CD4-positive, alpha-beta T cell treated with Interleukin-6 at 100 ng/mL for 8 hours (primary cell): ENCODE measurements at places on chromosomes 3 and 15.

- no peak for DNase-seq
These were observed 22.3 kb downstream of the HACD2 start for GRCh38 chr3:123562547-123562946.

DNA sequence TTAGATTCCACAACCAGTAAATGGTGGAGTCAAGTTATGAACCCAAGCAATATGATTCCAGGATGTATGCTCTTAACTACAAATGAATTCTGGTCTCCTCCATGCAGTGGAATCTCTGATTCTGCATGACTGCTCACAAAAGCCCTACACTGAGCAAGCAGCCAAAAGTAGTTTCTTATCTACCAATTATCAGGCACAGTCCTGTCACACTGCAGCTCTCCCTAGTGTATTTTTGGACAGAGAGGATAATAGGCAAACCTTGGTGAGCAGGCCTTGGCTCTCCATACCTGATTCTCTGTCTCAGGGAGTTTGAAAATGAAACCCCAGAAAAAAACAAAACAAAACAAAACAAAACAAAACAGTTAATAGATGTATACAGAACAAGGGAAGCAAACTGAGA, 3.5 kb upstream of the SSR3 start:
- no peak for DNase-seq

GRCh38 chr3:128195802-128196201, 42.5 kb downstream of the EEFSEC start:
- no peak for DNase-seq

- DNase-seq = no peak
These were observed 170.2 kb upstream of the ICE2 start for GRCh38 chr15:60648928-60649679.

- DNase-seq = no peak
These were observed 112.0 kb downstream of the AKAP13 start for GRCh38 chr15:85492406-85492805.

- DNase-seq = no peak
These were observed 10.5 kb upstream of the CRABP1 start for GRCh38 chr15:78329625-78330024.

GRCh38 chr3:179608931-179609720, 4.5 kb downstream of the NDUFB5 start:
- no peak for DNase-seq

- DNase-seq = no peak
These were observed 51.5 kb downstream of the MGLL start for GRCh38 chr3:127770671-127771355.

GRCh38 chr15:36265422-36265821, 314.0 kb upstream of the CDIN1 start:
- no peak for DNase-seq

DNA sequence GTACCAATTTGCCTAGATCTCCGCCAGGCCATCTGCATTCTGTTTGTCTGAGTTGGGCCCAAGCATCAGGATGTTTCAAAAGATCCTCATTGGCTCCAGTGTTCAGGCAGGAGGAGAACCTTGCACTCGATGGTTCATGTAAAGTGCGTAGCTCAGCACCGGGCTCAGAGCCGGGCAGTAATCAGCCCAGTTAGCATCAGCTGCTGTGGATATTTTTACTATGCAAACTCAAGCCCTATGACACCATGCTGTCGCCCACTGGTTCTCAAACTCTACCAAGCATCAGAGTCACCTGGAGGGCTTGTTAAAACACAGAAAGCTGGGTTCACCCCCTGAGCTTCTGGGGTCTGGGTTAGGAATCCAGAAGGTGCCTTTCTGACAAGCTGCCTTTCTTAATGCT, 310.8 kb downstream of the SHQ1 start:
- no peak for DNase-seq

DNA sequence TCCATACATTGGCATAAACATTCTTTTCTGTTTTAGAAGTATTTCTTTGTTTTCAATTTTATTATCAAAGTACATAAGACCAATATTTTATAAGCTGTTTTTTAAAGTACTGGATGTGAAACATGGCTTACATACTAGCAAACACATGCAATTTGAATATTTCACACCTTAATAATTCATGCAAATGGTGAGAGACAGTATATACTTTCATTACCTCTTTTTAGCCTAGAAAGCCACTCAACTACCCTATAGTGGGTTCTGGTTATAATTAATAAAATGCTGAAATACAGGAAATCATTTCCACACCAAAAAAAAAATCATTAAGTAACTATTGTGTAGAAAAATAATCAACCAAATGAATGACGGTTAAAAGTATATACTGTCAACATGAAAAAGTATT, 38.5 kb upstream of the MELTF start:
- no peak for DNase-seq

DNA sequence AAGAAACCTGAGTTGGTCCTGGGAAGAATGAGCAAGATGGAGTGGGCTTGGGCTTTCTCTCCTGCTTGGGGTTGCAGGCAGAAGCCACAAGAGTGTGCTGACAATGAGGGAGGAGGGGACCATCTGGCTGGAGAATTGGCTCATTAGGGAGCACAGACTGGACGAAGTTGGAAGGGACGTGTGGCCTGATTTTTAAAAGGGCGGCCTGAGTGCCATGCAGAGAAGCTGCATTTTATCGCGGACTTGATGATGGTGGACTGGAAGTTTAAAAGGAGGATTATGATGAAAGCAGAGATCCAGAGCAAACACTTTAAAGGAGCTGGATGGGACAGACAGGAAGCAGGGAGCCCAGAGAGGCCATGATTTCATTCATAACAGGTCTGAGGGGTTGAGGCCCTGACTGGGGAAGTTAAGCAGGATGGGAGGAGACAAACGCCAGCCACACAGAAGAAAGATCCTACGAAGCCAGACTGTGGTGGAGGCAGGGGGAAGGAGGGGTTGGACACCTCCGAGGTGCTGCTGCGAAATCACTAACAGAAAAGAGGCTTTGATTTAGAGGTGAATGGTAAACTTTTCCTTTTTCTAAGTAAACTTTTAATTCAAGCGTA, 23.6 kb downstream of the TLNRD1 start:
- DNase-seq = no peak

DNA sequence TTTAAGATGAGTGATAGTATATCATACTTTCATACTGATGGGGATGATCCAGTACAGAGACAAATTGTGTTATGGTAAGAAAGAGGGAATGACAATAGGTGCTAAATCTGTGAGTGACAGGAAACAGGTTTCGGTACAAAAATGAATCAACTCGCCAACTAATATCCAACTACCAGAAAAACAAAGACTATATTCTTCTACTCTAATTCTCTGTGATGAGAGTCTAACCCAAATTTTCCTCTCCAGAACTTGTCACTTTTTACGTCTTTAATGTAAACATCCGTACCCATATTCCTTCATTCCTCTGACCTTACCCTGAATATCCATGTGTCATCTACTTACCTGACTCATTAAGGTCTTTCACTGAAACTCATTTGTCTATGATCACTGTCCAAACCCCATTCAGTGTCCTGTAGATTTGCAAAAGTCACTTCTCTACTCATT, 39.6 kb downstream of the SCAPER start:
- DNase-seq = no peak

GRCh38 chr3:23239211-23240068, 36.3 kb downstream of the UBE2E2 start:
- no peak for DNase-seq

DNA sequence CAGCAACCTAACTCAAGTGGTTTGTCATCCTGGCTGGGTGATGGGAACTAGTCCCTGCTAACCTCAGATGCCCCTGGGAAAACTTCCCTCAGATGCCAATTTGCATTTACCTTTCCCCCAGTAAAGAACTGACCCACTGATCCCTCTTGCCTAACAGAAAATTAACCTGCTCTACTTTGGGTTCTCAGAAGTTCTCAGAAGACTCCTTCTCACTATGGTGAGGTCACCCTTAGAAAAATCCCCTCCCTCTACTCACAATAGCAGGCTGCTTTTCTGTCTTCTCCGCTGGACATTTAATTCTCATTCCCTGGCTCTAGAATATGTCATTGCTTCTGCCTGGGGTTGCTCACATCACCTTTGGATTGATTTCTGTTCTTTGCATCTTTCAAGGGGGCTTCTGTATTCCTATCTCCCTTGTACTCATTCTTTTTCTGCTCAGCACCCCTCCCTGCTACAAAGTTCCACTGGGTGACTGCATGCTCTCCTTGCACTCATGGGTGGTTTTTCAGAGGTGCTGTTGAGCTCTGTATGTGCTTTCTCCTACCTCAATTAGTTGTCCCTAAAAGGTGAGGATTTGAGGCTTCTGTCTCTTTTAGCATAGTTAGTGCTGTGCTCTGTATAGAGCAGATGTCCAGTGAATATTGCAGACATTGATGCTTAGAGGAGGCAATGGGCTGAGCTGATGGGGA, 869 bp downstream of the PLA1A start:
- DNase-seq = no peak

DNA sequence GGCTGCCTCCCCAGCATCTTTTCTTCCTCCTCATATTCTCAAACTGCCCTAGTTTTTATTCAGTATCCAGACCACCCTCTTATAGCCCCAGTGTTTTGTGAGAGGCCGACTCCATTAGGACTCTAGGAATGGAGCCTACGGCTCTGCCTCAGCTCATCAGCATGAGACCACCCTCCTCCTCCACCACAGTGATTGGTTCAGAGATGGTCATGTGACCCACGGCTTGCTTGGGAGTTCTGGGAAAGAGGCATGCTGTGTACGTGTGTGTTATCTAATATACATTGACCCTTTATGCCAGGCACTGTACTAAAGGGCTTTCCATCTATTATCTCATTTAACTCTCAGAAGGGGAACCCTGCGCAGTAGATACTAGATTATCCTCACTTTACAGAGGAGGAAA, 17.8 kb upstream of the CMTM7 start:
- no peak for DNase-seq

- DNase-seq = no peak
These were observed 28.5 kb downstream of the PLSCR4 start for GRCh38 chr3:146222204-146223046.

DNA sequence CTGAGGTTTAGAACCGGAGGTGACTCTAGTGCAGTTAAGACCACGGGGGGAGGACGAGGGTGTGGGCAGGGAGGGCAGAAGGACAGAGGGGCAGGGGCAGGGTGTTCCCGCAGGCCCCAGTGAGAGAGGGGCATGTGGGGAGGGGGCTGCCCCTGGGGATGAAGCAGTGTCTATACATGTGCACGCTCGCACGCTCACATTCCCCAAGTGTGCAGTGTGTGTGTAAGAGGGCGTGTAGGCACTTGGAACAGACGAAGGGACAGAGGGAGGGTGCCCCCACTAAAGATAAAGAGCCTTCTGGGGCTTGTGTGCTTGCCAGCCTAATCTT, 69.5 kb upstream of the MEF2A start:
- DNase-seq = no peak

DNA sequence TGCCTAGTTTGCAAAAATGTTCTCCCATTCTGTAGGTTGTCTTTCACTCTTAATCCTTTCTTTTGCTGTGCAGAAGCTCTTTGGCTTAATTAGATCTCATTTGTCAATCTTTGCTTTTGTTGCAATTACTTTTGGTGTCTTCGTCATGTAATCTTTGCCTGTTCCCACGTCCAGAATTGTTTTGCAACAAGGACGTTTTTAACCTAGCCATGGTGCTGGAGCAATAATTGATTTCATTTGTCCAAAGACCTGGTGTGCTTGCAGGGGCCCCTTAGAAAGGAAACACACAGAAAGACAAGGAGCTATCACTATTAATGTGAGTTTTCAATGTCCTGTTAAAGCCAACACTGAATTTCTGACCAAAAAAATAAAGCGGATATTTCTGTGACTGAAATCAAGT, 89.1 kb upstream of the GALNT15 start:
- DNase-seq = no peak

DNA sequence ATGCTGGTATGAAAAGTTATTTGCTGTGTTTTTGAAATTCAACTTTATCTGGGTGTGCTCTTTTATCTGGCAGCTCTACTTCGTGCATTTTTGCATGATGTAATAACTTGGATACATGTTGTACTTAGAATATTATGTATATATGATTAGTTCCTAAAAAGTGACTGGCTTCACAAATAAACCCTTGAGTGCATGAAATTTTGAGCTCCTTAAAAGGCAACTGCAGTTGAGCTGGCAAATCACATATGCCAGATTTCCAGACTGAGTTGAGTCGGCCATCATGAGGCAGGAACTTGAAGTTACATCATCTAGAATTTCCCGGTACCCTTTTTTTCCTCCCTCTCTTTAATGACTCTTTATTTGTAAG, 162.5 kb downstream of the FNDC3B start:
- no peak for DNase-seq

GRCh38 chr15:47411733-47412132, 305.6 kb upstream of the SEMA6D start:
- no peak for DNase-seq

- peak; percentile 31 for DNase-seq
These were observed 670 bp downstream of the PRKCI start for GRCh38 chr3:170222647-170223541.

DNA sequence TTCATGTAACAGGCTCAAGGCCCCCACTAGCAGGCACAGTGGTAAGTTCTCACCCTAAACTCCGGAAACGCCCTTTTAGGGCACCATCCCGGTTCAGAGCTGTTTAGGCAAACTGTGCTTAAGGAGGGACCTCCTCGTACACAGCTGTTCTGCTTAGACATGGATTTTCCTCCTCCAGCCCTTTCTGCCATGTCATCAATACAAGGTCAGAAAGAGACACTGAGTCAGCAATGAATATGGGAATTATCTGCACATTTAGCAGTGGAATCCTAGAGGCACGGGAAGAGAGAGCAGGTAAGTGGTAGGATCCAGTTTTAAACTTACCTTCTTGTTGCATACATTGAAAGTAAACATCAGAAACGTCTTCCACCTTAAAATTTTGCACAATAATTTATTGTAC, 107.3 kb downstream of the KCNAB1 start:
- no peak for DNase-seq

- no peak for DNase-seq
These were observed 208.6 kb upstream of the TOPAZ1 start for GRCh38 chr3:44033123-44033522.

DNA sequence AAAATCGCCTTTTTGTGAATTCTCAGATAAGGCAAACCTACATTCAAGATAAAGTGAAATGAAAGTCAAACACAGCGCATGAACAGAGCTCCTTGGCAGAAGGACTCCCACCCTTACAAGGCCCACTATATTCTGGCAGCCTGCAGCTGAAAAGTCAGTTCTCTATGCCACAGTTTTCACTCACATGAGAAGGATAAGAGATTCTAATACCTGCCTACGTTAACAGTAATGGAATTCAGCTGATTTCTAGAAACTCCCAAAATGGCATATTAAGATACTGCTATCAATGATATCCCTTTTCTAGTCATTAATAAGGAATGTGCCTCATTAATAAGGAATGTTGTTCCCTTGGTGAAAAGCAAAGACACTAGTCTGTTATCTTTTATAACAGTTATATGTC, 27.0 kb downstream of the SLC30A4 start:
- DNase-seq = no peak
